Inflammatory macrophage treated with lipopolysaccharide for 1 hour (primary cell): ENCODE measurements at places on chromosomes 5 and 9.

DNA sequence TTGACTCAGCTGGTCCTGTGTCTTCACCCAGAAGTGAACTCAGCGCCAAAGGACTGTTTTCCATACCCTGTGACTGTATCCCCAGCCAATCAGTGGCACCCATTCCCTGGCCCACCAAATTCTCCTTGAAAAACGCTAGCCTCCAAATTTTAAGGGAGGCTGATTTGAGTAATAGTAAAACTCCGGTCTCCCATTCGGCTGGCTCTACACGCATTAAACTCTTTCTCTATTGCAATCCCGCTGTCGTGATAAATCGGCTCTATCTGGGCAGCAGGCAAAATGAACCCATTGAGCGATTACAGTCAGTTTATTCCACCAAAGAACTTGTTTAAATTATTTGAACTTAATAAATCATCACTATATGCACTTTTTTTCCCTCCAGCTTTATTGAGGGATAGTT is 55.9 kb upstream of the PPP1R26 start:
- no peak for DNase-seq

DNA sequence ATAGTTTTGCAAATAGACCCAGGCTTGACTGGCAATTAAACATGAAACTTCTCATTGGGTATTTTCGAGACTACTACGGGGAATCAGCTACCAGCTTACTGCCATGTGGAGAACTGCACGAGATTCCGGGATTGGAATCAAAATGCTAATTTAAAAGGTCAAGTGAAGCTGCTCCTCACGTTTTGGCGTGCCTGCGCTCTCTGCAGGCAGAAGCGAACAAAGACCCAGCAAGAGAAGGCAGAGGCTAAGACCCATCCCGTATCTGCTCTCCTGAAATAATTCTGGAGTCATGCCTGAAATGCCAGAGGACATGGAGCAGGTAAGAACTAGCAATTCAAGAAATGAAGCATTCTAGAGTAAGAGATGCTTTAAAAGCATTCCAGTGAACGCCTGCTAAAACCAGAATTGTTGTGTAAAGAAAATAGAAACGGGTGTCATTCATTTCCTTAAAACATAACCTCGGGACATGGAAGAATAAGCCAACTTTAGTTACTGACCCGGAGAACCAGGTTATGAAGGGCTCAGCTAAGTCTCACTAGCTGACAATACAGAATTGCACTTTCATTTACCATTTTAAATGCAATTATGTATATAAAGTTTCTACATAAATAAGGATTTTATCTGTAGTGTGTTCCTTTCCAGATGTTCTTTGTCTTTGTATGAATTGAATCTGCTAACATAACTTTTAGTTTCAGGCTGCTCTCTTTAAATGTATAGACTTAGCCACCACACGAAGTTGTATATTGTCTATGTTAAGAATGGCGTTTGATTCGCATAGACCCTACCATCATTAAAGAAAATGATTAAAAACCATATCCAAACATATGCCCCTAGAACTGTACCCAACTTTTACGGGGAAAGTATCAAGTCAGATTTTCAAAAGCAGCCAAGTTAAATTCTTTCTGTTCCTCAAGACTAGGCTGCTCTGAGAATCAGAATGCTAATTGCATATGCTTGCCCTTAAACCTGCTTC is 2.0 kb upstream of the MAT2B start:
- DNase-seq = peak; percentile 48

DNA sequence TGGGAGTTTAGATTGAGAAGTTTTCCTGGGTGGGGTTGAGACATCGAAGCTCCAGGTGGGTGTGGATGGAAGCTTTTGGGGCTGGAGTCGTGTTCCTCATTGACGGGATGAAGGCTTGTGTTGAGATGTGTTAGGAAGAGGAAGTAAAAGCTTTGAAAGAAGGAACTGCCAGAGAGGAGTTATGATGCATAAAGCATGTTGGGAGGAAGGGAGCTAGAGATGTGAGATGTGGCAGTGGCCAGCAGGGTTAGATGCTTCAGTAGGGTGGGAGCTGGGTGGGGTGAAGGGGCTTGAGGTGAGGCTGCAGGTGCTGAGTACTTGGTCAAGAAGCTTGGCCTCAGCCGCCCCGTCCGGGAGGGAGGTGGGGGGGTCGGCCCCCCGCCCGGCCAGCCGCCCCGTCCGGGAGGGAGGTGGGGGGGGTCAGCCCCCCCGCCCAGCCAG is 56.7 kb downstream of the HSPA4 start:
- DNase-seq = peak; percentile 78

GRCh38 chr5:179217956-179218942 is 127.0 kb downstream of the ADAMTS2 start:
- no peak for DNase-seq

DNA sequence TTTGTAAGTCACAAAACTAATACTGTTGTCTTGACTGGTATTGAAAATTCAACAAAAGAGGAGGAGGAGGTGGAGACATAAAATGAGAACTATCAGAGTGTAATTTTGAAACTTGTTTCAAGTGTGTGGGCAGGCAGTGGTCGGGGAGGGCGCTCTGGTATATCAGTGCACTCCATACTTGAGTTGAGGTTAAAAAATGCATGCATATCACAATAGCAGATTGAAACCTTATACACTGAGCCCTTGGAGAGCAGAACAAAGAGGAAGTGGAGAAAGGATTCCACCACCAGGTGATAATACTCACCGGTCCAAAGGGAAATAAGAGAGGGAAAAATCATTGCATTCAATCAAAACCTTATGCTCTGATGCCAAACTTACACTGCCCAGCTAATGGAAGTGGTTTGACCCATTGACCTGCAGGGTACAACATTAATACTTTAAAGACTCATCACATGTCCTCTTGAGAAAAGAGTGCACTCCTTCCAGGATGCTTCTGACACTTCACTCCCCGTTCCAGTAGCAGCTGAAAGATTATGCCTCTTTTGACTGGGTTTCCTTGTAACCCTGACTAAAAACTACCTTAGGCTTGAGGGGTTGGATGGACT is 79.5 kb upstream of the FAM169A start:
- DNase-seq = no peak

DNA sequence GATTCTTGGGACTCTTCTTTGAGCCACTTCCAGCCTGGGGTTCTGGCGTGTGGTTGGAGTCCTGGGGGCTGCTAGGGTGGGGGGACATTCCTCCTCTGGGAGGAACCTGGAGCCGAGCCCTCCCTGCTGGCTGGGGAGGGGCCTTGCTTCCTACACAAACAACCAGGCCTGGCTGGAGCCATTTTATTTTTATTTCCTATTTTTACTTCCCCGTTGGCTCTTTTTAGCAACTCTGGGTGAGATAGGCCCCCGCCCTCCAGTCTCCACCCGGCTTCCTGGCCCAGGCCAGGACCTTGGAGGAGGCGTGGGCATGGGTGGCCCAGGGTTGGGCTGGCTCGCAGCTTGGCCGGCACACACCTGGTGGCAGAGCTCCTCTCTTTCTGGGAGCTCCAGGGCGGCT is 15.1 kb downstream of the RXRA start:
- peak; percentile 81 for DNase-seq

DNA sequence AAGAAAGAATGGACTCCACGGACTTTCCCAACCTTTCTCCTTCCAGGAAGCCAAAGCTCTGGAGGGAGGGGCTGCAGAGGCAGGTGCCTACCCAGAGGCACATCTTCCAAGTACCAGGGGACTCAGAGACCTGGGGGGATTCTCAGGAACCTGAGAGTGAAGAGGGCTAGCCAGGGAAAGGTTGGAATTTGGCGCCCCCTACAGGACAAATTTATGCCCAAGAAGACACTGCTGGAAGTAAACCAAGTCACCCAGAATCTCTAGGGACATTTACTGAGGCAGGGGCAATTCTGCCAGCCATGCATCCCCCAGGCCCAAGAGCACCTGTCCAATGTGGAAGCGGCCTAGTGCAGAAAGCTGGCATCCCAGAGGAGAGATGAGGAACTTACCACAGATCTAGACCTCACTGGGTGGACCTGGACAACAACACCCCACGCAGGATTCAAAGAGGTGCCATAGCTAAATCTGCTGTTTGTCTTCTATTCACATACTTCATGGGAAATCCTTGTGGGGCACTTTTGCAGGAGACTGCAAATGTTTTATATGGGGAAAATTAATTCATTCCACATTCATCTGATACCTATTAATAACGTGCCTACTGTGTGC is 25.9 kb upstream of the IDNK start:
- DNase-seq = peak; percentile 68

- DNase-seq = no peak
Observed at GRCh38 chr5:14920121-14920520, 48.5 kb upstream of the ANKH start.

GRCh38 chr9:19160085-19160484 is 32.8 kb upstream of the PLIN2 start:
- no peak for DNase-seq

DNA sequence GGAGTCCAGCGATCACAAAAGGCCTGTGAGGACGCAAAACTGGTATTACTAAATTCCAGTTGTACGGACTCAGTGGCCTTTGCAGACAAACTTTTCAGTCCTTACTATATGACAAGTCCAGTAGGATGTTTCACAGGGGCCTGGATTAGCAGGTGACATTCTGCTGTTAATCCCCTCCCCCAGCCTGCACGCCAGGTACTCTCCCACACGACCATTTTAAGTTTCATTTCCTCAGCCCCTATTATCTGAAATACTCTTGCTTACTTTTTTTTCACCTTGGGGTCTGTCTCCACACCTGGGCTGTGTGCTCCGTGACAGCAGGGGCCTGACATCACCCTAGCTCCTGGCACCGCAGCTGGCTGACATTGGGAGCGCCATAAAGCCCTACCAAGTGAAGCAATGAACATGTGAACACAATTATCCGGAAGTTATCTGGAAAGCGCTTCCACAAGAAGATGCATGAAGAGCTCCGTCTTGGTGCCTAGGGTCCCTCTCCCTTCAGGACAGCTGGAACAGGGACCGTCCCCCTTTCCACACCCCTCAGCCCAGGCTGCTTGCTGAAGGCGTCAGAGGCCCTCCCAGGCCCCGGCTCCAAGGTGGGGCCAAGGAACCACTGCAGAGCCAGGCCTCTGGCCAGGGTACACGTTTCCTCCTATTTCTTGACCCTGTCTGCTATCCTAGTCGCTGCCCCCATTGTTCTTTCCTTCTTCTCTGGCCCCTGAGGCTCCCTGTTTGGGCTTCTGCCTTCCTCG is 39.7 kb upstream of the ZNF622 start:
- no peak for DNase-seq

DNA sequence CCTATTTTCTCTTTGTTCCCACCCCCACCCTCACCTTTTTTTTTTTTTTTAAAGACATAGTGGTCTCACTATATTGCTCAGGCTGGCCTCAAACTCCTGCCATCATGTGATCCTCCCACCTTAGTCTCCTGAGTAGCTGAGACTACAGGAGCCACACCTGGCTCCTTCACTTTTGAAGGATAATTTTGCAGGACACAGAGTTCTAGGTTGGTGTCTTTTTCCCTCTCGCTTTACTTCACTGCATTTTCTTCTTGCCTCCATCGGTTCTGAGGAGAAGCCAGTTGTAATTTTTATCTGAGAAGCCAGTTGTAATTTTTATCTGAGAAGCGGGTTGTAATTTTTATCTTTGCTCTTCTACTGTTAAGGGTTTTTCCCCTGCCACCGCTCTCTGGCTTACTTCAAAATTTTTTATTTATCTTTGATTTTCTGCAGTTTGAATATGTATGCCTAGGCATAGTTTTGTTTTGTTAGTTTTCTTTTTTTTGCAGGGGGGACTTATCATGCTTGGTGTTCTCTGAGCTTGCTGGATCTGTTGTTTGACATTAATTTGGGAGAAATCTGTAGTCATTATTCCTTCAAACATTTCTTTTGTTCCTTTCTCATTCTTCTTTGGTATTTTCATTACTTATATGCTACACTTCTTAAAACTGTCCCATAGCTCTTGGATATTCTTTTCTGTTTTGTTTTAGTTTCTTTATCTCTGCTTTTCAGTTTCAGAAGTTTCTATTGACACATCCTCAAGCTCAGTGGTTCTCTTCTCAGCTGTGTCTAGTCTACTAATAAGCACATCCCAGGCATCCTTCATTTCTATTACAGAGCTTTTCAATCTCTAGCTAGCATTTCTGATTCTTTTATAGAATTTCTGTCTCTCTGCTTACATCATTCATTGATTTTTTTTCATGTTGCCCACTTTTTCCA is 148.2 kb upstream of the CHD1 start:
- no peak for DNase-seq

DNA sequence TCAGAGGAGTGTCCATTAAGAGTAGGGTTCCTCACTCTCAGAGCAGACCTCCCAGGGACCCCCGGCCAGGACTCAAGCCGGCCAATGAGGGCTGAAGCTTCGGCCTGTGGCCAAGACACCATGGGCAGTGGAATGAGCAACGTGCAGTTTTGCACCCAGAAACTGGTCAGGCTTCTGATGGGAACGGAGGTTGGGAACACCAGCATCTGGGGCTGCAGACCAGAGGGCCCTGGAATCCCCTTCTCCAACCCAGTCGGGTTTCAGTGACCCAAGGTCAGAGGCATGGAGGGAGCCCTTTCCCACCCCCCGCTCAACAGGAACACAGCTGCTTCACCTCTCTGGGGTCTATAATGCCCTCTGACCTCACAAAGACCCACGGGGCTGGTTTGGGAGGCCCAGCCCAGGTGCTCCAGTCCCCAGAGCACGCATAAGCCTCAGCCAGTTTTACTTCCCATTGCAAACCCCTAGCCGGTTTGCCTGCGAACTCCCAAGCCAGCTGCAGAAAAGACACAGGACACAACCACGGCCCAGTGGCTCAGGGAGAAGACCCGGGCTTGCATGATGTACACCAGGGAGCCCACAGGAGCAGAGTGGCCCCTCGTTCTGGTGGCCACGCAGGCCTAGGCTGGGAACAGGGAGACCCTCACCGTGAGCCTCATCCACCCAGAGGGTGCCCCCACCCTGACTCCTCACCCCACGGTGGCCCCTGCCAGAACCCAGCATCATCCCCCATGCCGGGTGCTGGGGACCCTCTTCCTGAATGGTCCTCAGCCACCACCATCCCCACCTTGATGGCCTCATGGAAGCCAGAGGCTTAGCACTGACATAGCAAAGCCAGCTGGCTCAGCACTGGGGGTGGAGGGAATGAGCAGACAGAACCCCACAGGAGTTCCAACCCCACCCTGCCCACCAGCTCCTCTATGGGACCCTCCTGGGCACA is 30.6 kb downstream of the VAV2 start:
- no peak for DNase-seq

DNA sequence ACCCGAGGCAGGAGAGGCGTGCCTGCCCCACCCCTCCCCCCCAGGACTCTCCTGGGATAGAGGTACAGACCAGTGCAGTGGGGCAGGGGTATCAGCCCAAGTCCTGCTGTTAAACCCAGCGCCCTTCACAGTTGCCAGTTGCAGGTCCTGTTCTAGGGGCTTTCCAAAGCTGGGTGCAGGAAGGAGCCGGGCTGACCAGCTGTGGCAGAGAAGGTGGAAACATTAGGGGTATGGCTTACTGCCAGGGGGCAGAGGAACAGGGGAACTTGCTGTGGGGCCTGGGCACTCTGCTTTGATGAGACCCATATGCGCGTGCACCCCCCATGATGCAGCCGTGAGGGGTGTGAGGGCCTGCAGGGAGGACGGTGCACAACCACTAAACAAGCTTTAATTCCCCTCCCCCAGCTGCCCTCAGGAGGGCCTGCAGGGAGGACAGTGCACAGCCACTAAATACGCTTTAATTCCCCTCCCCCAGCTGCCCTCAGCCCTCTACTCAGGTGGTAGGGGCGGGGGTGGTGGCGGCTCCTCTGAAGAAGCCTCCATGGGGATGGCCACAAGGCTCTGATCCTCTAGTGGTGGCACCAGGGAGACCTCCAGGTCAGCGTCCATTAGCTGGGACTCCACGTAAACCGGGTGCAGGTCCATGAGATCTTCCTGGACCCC is 766 bp upstream of the LRRC26 start:
- no peak for DNase-seq

- DNase-seq = peak; percentile 26
Observed at GRCh38 chr9:97993000-97993399, 9.9 kb downstream of the ANP32B start.
